ENCODE measurements at places on chromosomes 7 and 10.

- DNase-seq = no peak
Measured at GRCh38 chr7:29090836-29091601, 55.3 kb downstream of the CPVL start.

DNA sequence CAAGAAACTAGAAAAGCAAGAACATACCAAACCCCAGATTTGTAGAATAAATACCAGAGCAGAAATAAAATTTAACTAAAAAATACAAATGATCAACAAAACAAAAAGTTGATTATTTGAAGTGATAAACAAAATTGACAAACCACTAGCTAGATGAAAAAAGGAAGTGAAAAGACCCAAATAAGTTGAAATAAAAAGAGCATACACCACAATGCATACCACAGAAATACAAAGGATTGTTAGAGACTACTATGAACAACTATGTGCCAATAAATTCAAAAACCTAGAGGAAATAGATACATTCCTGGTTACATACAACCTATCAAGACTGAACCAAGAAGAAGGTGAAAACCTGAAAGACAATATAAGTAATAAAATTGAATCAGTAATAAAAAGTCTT lies 333.4 kb downstream of the SH2D4B start:
- no peak for DNase-seq

DNA sequence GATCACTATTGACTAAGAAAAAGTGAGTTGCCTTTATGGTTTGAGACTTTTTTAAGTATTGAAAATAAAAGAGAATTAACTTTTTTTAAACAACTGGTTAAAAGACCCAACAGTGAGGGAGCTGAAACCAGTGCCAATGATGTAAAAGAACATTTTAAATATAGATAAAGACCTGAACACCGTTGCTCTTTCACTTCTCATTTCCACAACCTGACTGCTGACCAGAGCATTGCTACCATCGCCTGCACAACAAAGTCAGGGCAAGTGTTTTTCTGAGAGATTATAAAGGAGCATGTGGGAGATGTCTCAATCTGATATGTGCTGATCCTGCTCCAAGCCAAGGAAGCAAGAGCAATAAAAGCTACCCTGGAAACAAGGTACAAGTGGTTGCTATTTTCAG lies 34.7 kb downstream of the IMMP2L start:
- no peak for DNase-seq

DNA sequence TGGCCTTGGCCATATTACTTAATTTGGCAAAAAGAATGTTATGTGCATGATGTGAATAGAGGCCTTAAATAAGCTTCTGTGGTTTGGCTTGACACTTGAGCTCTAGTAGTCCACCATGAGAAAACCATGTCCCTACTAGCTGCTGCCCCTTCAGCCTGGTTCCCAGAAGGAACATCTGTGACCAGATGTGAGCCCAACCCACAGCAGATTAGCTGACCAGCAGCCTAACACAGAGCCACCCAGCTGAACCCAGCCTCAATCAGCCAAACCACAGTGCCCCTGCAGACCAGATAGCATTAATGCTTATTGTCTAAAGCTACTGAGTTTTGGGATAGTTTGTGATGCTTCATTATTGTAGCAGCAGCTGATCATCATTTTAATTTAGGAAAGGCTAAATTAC lies 16.6 kb downstream of the JAZF1 start:
- DNase-seq = no peak

GRCh38 chr7:44395067-44395466 lies 69.7 kb upstream of the CAMK2B start:
- no peak for DNase-seq

GRCh38 chr7:146960773-146961391 lies 844.3 kb downstream of the CNTNAP2 start:
- no peak for DNase-seq

GRCh38 chr7:88661921-88662320 lies 97.6 kb upstream of the ZNF804B start:
- DNase-seq = no peak

DNA sequence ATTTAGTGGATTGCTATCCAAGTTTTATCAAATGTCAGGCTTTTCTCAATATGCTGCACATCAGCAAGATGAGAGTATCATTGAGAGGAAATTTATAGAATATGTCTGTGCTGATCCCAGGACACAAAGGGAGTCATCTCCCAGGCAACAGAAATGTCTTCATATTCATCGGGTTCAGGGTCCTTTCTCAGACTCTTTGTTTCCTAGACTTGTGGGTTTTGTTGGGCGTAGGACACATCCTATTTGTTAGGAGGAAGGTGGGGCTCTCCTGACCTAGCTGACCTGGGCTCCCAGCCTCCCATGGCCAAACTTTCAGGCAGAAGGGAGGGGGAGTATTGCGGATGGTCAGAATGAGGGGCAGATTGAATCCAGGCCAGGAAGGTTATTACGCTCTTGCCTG lies 22.9 kb upstream of the NPS start:
- DNase-seq = no peak

DNA sequence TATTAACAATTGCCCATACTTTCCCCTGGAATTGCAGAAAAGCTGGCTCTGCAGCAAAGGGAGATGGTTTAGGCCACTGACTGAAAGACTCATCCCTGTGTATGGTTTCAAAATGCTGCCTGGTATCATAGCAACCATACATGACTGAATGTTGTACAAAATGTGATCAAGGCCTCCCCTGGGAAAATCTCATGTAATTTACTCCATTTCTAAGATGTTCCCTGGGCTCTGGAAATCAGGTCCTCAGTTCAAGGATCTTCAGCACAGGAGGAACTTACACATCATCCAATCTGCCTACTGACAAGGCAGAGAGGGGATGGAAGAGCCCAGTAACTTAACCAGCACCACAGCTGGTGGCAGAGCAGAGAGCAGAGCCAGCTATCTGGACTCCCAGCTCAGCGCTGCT lies 111.8 kb downstream of the JAZF1 start:
- DNase-seq = no peak

DNA sequence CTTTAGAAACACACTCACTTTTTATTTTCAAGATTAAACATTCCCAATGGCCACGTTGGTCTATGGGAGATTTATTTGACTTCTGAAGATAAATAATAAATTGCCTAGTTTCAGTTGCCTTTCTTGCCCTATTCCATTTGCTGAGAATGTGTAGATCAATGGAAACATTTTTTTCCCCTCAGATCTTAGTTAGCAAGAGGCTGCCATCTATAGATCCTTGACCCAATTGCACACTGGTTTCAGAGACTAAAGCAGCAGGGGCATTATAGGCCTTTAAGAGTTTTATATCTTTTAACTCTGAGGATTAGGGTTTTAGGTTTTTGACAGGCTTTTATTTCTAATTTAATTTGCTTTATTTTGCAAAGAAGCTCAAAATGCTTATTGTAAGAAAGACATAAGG lies 163.2 kb upstream of the GPR26 start:
- DNase-seq = no peak

- no peak for DNase-seq
Measured at GRCh38 chr7:71364551-71364950, 232.6 kb downstream of the GALNT17 start.

DNA sequence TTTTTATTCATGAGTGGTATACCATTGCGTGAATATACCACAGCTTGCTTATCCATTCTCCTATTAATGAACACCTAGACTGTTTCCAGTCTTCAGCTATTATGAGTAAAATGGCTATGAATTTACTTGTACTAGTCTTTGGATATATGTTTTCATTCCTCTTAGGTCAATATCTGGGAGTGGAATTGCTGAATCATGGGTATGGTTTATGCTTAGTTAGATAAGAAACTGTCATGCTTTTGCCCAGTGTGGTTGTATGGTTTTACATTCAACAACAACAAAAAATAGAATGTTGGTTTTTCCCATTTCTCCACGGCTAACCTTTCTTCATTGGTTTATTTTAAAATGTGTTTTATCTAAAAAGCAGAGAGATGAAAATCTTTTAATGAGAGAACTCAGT lies 308.3 kb downstream of the PHF14 start:
- DNase-seq = no peak

GRCh38 chr7:69309601-69310000 lies 288.7 kb upstream of the AUTS2 start:
- peak; percentile 10 for DNase-seq

- DNase-seq = peak; percentile 36
Measured at GRCh38 chr7:35723011-35723410, 28.1 kb upstream of the HERPUD2 start.

GRCh38 chr7:106248600-106248999 lies 36.2 kb downstream of the NAMPT start:
- DNase-seq = peak; percentile 41

GRCh38 chr7:1444214-1444924 lies 14.9 kb downstream of the MICALL2 start:
- DNase-seq = no peak

- DNase-seq = no peak
Measured at GRCh38 chr7:92735707-92736106, 100.7 kb downstream of the CDK6 start.

- DNase-seq = no peak
Measured at GRCh38 chr10:131994435-131994834, 12.7 kb upstream of the BNIP3 start.

GRCh38 chr10:29746080-29746797 lies 111.5 kb upstream of the SVIL start:
- DNase-seq = no peak

- DNase-seq = peak; percentile 44
Measured at GRCh38 chr10:59970396-59971368, 64.3 kb upstream of the CCDC6 start.

- no peak for DNase-seq
Measured at GRCh38 chr7:157272351-157273207, 64.2 kb upstream of the DNAJB6 start.

GRCh38 chr10:79072994-79073645 lies 4.4 kb downstream of the ZMIZ1 start:
- DNase-seq = peak; percentile 46

DNA sequence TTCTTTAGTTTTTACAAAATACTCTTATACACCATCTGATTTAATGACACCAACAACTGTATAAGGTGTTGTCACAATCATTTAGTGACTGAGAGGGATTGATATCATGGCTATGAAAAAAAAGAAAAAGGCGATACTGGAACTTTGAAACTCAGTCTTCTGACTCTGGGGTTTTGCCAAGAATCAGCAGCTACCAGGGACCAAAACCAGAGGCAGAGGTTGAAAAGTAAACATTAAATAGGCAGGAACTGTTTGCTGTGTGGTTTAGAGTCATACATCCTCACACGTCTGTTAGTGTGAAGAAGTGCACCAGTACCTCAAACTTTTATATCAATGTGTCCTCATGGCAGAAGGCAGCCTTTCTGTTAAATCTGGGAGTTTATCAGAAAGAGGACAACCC lies 19.9 kb upstream of the GGCT start:
- DNase-seq = no peak
